ENCODE measurements at places on chromosomes 12 and 14. TPM values are rescaled to one million over a fixed set of nuclear protein-coding genes. Genes with fewer than 3 reads are reported as not detected.

Gene GRIP1
- total RNA-seq = 1.9 TPM

Gene RD3L
- not detected for total RNA-seq

Gene RFLNA
- total RNA-seq = not detected

Gene PRB3
- total RNA-seq = not detected

Gene PTPRO
- total RNA-seq = 0.26 TPM

Gene ACSS3
- not detected for total RNA-seq

DNA sequence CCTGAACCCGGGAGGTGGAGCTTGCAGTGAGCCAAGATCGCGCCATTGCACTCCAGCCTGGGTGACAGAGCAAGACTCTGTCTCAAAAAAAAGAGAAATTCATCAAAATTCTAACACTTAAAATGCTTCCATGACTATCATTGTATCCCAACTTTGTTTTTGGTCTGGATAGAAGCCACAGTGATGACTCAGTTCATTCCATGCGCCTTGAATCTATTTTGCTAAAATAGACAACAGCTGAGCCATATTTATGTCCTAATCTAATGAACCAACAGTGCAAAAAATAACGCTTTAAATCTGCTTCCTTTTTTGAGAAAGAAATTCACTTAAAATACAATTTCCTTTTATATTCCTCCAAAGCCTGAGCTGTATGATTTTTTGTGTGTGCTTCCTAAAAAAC lies 23.2 kb upstream of the BICD1 start:
- no peaks in the 10 kb centered on the region for H3K36me3 ChIP-seq
- no peaks in the 10 kb centered on the region for H3K27me3 ChIP-seq

DNA sequence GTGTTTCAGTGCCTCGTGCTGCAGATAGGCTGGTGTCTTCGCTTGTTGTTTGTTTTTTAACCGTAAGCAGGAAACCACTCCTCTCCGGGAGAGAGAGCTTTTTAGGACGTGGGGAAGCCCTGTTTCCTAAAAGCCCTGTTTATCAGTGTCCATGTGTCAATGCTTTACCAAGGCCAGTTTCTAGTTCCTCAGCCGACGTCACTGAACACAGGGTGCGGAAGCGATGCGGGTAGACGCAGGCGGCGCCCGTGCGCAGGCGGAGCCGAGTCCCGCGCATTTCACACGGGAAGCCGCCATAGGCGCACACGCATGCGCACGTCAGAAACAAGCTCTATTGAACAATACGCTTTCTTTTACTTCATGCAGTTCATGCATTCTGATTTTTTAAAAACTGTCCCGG lies 79.8 kb downstream of the GLT1D1 start:
- no peak overlapping the region for H3K27ac ChIP-seq
- DNase-seq = no peak
- no peak overlapping the region for H3K4me3 ChIP-seq
- H3K36me3 ChIP-seq = no peaks in the 10 kb centered on the region

DNA sequence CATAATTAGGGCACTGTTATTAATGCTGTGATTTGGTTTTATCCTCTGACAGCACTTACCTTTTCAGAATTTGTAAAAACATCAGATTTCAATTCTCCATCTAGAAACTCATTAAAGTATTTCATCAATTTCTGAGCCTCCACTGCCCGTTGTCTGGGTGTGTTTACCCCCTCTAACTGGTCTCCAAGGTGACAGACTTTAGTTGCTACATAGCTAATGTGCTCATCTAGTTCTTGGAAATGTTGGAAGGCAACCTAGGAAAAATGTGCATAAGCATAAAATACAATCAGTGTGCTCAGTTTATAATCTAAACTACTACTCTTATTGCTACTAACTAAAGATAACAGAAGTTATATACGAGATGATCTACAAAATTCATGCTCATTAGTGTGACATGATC lies 24.6 kb downstream of the EXOC5 start:
- DNase-seq = no peak
- H3K4me1 ChIP-seq = no peaks in the 10 kb centered on the region

GRCh38 chr14:38357557-38357956 lies 101.7 kb upstream of the CLEC14A start:
- H3K4me3 ChIP-seq = no peak overlapping the region
- no peaks in the 10 kb centered on the region for H3K36me3 ChIP-seq
- no peak for DNase-seq

DNA sequence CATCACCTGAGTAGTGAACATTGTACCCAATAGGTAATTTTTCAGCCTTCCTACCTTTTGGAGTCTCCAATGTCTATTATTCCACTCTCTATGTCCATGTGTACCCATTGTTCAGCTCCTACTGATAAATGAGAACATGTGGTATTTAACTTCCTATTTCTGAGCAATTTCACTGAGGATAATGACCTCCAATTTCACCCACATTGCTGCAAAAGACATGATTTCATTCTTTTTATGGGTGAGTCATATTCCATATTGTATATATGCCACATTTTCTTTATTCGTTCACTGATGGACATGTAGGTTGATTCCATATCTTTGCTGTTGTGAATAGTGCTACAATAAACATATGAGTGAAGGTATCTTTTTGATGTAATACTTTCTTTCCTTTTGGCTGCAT lies 16.4 kb upstream of the BTG1 start:
- peaks cover 8% of the 10 kb centered on the region for H3K4me1 ChIP-seq
- no peaks in the 10 kb centered on the region for H3K36me3 ChIP-seq
- H3K4me3 ChIP-seq = no peak overlapping the region
- H3K27me3 ChIP-seq = no peaks in the 10 kb centered on the region

DNA sequence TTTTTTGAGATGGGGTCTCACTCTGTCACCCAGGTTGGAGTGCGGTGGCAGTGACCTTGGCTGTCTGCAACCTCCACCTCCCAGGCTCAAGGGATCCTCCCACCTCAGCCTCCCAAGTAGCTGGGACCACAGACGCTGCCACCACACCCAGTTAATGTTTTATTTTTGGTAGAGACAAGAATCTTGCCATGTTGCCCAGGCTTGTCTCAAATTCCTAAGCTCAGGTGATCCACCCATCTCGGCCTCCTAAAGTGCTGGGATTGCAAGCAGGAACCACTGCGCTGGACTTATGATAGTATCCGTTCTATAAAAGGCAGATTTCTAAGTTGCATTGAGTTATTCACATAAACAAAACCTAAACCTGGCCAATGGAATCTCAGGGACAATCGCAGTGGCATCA lies 321.1 kb upstream of the PRICKLE1 start:
- no peaks in the 10 kb centered on the region for H3K36me3 ChIP-seq
- H3K27ac ChIP-seq = no peak overlapping the region
- H3K27me3 ChIP-seq = no peaks in the 10 kb centered on the region
- H3K4me1 ChIP-seq = no peaks in the 10 kb centered on the region

DNA sequence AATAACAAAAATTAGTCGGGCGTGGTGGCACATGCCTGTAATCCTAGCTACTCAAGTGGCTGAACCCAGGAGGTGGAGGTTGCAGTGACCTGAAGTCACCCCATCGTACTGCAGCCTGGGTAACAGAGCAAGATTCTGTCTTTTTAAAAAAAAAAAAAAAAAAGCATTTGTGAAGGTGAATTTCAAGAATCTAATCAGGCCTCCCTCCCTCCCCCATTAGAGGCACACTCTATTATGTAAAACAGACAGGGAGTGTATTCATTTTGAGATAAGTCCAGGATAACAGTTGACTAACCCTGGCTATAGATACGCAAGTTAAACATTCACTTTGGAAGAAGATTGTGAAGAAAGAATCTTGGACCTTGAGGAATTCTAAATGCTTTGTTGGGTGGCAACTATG lies 2.9 kb downstream of the RESF1 start:
- peaks cover 73% of the 10 kb centered on the region for H3K4me1 ChIP-seq
- peak overlapping the region; percentile 98 for H3K27ac ChIP-seq
- no peak for DNase-seq
- peak overlapping the region; percentile 96 for H3K4me3 ChIP-seq

DNA sequence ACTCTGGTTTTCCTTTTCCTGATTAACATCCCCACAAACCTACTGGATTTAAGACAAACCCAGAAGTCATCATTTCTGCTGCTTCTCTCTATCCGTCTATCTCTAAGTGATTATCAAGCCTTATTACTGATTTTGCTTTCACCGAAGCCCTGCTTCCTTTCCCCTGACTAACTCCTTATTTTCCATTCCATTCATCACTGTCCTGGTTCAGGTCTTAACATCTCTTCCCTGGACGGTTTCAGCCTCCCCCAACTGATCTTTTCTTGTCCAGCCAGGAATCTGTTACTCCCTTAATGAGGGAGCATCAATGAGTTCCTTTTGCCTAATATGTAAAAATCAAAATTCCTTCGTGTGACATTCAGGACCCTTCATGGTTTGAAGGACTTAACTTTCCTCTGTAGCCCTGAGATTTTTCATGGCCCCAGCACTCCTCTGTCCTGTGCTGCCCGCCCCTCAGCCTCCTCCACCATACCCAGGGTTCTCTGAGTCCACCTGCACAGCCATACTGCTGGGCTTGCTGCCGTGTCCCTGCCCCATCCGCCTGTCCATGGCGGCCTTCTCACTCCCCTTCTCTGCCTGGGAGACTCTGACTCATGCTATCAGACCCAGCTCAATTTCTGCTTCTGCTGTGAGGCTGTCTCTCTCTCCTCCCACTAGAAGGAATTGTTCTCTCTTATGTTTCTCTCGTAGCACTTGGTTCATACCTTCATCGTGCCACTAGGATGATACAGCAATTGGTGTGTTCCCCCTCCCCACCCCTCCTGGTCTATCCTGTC lies 167.8 kb upstream of the HIF1A start:
- no peak overlapping the region for H3K4me3 ChIP-seq
- H3K27me3 ChIP-seq = no peaks in the 10 kb centered on the region
- H3K36me3 ChIP-seq = peaks cover 63% of the 10 kb centered on the region
- peaks cover 89% of the 10 kb centered on the region for H3K4me1 ChIP-seq
- peak overlapping the region; percentile 82 for H3K27ac ChIP-seq
- no peak for DNase-seq

- H3K27ac ChIP-seq = no peak overlapping the region
- DNase-seq = no peak
- H3K36me3 ChIP-seq = peaks cover 27% of the 10 kb centered on the region
- H3K4me1 ChIP-seq = no peaks in the 10 kb centered on the region
- H3K27me3 ChIP-seq = no peaks in the 10 kb centered on the region
These were observed 12.9 kb downstream of the DDX51 start for GRCh38 chr12:132131229-132131628.

DNA sequence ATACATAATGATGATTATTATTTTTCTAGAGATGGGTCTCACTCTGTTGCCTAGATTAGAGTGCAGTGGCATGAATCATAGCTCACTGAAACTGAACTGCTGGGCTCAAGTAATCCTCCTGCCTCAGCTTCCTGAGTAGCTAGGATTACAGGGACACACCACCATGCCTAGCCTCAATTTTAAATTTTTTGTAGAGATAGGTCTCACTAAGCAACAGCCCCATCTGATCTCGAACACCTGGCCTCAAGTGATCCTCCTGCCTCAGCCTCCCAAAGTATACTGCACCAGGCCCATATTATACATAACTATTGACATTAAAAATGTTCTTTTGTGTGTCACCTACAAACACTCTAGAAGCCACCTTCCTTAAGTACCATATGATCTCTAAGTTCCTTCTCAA lies 3.4 kb downstream of the TXNRD1 start:
- no peak overlapping the region for H3K4me3 ChIP-seq
- peak overlapping the region; percentile 41 for H3K27ac ChIP-seq
- H3K27me3 ChIP-seq = peaks cover 23% of the 10 kb centered on the region
- H3K4me1 ChIP-seq = peaks cover 38% of the 10 kb centered on the region

- DNase-seq = no peak
- H3K4me1 ChIP-seq = no peaks in the 10 kb centered on the region
- H3K27ac ChIP-seq = no peak overlapping the region
- H3K36me3 ChIP-seq = no peaks in the 10 kb centered on the region
- H3K27me3 ChIP-seq = peaks cover 3% of the 10 kb centered on the region
These were observed 20.7 kb downstream of the FAIM2 start for GRCh38 chr12:49882851-49883464.

DNA sequence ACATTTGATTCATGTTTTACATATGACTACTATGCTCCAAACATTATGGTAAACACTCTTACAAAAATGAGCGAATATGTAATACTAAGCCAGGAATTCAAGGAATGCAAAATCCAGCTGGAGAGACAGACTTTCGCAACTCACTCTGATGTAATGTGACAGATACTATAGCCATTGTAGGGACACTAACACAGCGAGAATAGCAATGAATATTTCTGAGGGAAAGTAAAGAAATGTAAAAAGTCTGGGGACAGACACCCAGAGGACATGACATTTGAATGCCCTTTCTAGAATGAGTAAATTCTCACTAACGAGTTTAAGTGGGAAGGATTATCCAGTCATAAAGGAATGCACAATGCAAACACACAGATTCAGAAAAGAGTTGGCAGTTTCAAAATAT lies 121.9 kb downstream of the PIK3C2G start:
- no peak overlapping the region for H3K27ac ChIP-seq
- H3K4me1 ChIP-seq = no peaks in the 10 kb centered on the region
- no peak overlapping the region for H3K4me3 ChIP-seq

GRCh38 chr12:52598966-52599365 lies 2.3 kb downstream of the KRT72 start:
- no peak overlapping the region for H3K4me3 ChIP-seq
- DNase-seq = peak; percentile 36
- peaks cover 43% of the 10 kb centered on the region for H3K27me3 ChIP-seq
- no peaks in the 10 kb centered on the region for H3K4me1 ChIP-seq

GRCh38 chr12:92470608-92471021 lies 232.2 kb upstream of the PLEKHG7 start:
- H3K4me1 ChIP-seq = peaks cover 8% of the 10 kb centered on the region
- no peak overlapping the region for H3K27ac ChIP-seq
- no peaks in the 10 kb centered on the region for H3K27me3 ChIP-seq
- DNase-seq = no peak
- no peak overlapping the region for H3K4me3 ChIP-seq

DNA sequence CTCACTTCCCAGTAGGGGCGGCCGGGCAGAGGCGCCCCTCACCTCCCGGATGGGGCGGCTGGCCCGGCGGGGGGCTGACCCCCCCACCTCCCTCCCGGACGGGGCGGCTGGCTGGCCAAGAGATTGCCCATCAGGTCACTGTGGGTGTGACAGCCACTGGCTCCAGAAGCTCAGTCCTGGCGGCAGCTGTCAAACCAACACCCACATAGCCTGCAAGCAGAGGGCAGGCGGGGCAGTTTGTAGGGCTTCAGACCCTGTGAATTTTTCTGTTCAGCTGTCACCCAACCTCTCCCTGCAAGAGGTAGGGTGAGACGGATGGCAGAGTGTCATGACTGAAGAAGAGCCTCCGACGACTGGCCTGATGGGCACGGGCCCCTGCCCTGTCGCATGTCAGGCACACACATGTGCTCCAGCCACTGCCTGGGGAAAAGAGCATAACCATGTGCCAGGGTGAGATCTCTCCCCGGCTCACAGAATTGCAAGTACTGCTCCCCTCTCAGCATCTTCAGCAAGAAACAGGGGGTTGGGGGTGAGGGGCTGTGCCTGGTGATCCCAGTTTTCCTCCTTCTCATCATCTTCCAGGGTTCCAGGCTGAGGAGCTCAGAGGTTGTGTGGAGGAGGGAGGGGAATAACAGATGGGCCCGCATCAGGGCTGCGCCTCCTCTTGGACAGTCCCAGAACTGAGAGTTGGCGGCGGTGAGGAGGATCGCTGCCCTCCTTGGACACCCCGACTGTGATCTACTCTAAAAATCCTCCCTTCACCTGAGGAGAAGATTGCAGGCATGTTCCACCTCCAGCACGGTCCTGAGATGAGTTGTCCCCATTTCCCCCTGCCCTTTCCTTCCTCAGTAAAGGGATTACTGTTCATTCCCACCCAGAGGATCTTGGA lies 11.2 kb upstream of the PRPH start:
- H3K27me3 ChIP-seq = peaks cover 39% of the 10 kb centered on the region
- no peak overlapping the region for H3K27ac ChIP-seq
- peaks cover 3% of the 10 kb centered on the region for H3K4me1 ChIP-seq
- no peaks in the 10 kb centered on the region for H3K36me3 ChIP-seq
- no peak overlapping the region for H3K4me3 ChIP-seq

Measured in activated CD8-positive, alpha-beta memory T cell treated with anti-CD3 and anti-CD28 coated beads, Interleukin-2, amount 10 ng/mL, durations not matched to agents 7 days and 5 days (primary cell).